ENCODE measurements at places on chromosomes 3 and 15.

- DNase-seq: no peak
Observed at GRCh38 chr3:65425880-65426279, 612.8 kb downstream of the MAGI1 start.

DNA sequence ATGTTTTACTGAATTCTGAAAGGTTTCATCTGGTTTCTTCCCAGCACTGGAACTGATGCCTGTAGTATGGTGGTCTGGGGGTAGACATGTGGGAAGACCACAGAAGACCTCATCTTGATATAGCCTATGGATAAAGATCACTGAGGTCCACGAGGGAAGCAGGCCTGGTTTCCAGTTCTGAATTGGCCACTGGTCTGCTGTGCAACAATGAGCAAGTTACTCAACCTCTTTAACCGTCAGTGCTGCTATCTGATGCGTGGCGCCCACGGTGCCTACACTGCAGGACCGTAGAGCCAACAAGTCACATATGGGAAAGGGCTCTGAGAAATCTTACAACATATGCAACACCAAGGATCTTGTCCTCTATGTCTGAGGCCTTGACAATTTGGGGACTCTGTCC, 13.3 kb downstream of the TLE3 start:
- DNase-seq: no peak

- DNase-seq: no peak
Observed at GRCh38 chr3:140384876-140385275, 293.0 kb upstream of the TRIM42 start.

- no peak for DNase-seq
Observed at GRCh38 chr15:38674448-38674847, 109.8 kb upstream of the RASGRP1 start.

GRCh38 chr3:197983076-197983475, 23.1 kb downstream of the LMLN start:
- no peak for DNase-seq

GRCh38 chr3:194740859-194741491, 55.3 kb downstream of the FAM43A start:
- DNase-seq: no peak

DNA sequence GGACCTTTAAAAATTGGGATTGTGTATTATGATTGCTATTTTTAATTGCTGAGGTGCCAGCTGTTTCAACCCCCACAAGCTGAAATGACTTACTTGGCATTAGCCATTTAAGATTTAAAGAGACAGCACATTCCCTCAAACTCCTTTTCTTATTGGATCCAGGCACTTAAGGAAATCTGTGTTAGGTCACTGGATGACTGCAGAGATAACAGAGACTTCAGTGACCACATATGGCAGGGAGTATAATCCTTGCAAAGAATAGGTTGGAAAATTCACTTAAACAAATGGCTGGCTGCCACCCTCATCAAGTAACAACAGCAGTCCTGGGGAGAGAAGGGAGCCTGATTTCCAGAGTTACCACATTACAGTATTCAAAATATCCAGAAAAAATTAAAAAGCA, 66.6 kb downstream of the SLMAP start:
- DNase-seq: no peak

DNA sequence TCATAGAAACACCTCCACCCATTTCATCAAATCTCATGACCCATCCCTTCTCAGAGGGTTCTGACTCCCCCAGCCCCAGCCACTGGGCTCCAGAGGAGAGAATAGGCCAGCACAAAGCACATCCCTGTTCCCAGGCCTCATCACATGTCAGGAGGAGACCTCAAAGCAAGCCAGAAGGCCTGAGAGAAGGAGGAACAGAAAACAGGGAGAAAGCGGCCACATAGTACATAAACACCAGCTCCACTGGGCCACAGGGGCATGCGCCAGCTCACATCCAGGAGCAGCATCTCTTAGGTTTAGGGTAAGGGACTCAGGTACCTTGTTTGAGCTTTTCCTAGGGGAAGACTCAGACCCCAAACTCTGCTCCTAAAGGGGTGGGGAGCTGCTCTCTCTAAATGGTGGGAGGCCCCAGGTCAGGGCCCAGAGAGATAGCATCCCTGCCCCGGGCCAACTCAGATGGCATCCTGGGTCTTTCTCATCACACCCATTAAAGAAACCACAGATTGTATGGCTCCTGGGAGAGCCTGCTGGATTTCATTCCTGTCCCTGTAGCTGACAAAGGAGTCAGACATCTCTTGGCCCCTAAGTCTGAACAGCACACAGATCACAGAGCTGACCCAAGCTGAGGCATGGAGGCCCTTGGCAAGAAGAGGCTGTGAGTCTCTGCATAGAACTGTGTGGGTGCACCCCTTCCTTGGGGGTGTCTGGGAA, 2.5 kb downstream of the SHF start:
- no peak for DNase-seq

DNA sequence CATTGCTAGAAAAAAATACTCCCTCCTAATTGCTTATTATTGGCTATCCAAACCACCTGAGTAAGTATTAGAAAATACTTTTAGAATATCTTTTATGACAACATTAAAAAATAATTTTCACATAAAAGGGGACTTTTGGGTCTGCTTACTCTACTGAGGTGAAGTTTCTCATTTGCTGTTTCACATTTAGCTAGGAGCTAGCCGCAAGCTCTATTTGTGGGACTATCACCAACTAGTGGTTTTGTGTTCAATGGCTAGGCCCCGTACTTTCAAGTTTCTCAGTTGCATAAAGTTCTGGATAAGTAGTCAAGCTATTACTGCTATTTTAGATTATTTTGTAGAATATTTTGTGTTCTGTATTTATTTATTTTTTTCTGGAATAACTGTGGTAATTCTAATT, 244.2 kb upstream of the SLITRK3 start:
- DNase-seq: no peak

DNA sequence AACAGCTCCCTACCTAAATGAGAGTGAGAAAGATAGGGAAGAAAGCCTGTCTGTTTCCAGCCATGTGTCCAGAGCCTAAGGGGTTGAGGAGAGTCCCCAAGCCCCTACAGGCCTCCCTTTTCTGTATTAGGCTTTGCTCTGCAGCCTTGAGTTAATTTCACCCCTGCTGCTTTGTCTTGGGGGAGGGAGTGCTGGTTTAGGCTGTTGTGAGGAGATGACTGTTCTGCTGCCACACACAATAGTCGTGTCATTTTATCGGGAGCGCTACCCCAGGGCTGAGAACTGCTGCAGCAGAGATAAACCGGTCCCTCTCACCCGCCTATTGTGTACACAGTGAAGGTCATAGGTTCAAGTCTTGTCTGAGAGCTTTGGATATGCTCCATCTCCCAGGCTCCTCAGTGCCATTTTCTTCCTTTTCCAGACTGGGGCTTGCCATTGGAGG, 1.4 kb downstream of the ZNF609 start:
- no peak for DNase-seq

GRCh38 chr3:102904629-102905028, 469.8 kb downstream of the ZPLD1 start:
- DNase-seq: no peak

DNA sequence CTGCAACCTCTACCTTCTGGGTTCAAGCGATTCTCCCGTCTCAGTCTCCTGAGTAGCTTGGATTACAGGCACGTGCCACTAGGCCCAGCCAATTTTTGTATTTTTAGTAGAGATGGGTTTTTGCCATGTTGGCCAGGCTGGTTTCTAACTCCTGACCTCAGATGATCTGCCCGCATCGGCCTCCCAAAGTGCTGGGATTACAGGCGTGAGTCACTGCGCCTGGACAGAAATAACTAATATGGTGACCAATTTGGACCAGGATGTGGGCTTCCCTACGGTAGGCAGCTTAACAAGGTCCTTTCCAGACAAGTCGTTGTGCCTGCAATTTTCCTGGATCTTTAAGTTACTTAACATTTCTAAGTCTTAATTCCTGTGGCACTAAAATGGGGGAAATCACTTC, 14.8 kb downstream of the WDR53 start:
- no peak for DNase-seq

GRCh38 chr3:14475621-14476020, 64.5 kb downstream of the GRIP2 start:
- DNase-seq: no peak

DNA sequence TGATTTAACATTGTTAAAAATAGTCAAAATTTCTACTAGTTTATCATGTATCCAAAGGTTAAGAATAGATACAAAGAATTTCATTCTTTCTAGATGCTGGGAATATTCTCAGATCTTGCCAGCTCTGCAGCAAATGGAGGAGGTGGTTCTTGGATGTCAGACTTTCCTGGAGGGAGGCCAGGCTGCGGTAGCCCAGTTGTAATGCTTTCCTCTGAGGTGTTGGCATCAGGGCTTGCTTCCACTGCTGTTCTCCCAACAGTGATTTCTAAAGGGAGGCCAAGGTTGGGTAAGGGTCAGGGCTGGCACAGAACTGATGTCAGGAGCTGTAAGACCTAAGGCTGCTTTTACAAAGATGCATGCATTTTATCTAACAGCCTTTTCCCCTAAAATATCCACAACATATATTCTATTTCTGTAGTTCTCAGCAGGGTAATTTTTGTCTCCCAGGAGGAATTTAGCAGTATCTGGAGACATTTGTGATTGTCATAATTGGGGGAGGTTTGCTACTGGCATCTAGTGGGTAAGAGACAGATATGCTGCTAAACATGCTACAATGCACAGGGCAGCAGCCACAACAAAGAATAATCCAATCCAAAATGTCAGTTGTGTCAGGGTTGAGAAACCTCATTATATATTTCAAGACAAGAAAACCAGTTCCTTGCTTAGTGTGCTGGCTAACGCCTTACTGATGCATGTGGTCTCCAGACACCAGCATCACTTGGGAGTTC, 42.0 kb upstream of the SPTSSB start:
- DNase-seq: peak; percentile 87

DNA sequence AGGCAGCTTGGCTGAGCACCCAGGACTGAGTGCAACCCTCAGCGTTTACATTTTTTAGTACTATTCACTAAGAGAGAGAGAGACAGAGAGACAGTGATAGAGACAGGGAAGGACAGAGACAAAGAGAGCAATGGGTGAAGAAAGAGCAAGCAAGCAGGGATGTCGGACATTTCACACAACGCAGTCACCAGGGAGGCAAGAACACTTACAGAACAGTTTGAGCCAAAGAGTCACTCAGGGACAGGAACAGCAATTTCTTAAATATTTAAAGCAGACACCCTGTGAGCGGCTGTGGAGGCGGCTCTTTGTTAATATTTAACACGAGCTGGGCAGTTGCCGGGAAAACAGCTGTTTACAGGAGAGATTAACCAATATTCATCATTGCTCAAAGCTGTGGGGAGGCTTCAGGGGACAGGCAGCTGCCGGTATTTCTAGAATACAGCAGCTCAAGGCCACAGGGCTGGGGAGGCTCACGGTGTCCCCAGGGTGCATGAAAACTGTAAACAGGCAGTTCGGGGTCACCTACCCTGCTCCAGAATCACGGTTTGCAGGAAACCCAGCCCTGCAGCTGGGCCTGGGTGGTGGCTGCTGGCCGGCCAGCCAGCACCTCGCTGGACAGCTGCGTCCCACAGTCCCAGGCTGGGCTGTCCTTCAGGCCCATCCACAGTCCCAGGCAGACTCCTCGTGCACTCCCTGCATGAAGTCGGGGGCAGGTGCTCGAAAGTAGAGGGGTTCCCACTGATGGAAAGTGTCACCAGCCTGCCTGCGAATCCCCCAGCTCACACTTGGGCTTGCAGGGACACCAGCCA, 38.8 kb upstream of the PCSK6 start:
- no peak for DNase-seq

DNA sequence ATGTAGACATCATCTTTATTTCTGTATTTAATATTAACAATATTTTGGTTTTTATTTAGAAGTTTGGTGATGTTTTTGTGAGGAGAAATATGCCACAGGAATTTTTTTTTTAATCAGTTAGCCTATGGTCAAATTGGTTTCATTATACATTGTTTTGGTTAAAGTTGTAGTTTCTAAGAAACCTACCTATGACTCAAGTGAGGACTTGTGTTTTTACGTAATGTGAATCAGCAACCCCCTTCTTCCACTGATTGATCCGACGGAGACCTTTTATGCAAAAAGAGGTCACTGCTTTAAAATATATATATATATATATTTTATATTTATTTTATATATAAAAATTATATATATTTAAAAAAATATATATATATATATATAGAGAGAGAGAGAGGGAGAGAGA, 698.1 kb downstream of the FHIT start:
- no peak for DNase-seq

- DNase-seq: no peak
Observed at GRCh38 chr3:107545680-107546120, 22.9 kb downstream of the BBX start.

DNA sequence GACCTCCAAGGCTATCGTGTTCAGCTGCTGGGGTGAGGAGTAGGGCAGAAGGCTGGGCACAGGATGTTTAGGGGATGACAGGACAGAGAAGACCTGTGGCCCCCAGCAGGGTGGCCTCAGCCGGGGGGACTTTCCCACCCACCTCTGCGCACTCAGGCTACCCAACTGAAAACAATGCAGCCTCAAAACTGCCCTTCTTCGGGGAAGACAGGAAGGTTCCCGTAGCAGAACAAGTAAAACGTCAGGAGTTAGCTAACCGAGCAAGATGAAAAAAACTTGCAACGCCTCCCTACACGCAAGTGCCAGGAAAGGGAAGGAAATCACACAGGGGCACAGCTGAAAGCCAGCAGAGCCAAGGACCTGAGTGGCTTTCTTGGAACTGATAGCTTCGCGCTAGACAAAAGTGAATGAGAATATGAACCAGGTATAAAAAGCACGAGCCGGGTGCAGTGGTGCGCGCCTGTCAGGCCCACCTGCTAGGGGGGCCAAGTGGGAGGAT, 38.4 kb upstream of the FURIN start:
- no peak for DNase-seq

DNA sequence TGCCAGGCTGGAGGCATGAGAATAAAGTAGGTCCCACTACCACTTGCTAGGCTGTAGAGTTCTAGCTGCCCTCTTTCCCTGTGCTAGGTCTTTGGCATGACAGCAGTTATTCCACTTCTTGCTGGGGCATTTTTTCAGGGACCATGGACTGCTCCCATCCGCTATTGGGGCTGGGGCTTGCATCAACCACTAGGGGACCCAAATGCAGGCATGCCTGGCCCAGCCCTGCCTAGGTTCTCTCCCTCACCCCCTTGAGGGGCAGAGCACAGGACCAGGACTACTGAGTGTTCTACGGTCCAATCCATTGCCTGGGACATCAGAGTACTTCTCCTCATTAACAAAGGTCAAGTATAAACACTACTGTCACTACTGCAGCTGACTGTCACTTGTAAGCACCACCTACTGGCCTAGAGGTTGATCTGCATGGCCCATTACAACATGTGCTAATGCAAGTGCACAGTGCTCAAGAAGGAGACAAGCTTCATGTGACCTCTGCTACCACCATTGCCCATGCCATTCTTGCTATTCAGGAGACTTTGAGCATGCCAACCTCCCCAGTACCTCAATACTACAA, 270.5 kb downstream of the MBNL1 start:
- no peak for DNase-seq

DNA sequence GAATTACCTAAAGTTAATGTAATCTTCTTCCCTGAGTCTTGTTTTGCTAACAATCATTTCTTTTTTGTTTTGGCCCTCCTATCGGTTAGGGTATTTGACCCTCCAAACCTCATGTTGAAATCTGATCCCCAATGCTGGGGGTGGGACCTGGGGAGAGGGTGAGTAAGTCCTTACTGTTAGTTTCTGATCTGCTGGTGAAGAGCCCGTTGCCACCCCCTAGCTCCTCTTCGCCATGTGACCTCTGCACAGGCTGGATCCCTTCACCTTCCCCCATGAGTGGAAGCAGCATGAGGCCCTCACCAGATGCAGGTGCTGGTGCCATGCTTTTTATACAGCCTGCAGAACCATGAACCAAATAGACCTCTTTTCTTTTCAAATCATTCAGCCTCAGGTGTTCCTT, 62.8 kb upstream of the ADCY5 start:
- no peak for DNase-seq
